ENCODE measurements at places on chromosomes 5 and 9.

- DNase-seq, result no peak
Observed at GRCh38 chr9:109967651-109968642, 187.9 kb downstream of the PALM2AKAP2 start.

DNA sequence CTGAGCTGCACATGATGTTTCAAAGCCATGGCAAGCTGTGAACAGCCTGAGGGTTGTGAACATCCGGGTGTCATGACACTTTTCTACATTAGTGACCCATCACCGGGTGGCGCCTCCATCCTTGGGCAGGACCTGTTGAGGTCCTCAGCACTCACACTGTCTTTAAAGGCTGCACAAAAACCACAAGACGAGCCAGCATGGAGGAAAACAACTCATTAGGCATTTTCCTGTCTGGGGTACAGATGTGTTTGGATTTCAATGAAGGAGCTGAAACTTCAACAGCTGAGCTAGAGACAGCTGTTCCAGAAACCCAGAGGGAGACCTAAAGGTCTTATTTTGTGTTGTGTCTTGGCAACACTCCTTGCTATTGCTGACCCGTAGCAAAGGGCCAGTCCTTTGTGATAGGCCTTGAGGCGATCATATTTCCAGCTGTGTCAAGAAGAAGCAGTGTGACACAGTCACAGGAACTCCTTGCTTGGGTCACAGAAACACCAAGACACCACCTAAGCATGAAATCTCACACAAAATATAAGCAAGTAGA lies 151.8 kb upstream of the VLDLR start:
- no peak for DNase-seq

GRCh38 chr9:120663380-120663779 lies 50.9 kb downstream of the MEGF9 start:
- DNase-seq, result no peak

DNA sequence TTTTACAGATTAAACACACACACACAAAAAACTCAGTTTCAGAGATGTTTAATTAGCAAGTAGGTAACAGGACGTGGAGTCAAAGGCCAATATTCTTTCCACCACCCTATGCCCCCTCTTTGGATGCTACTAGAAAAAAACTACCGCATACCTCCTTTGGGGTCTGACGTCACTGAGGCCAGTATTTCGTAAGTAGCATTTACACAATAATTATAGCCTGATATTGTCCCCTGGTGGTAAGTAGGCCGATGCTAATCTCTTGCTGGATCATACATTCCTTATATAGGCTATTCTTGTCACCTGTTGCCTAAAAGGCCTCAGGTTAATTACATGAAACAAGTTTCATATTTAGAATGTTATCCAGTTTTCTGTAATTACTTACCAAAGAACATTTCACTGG lies 21.0 kb upstream of the SMARCA2 start:
- DNase-seq, result no peak

- DNase-seq, result no peak
Observed at GRCh38 chr5:99675974-99676373, 747.2 kb upstream of the CHD1 start.

GRCh38 chr5:74956278-74956677 lies 90.1 kb upstream of the FAM169A start:
- DNase-seq, result no peak

GRCh38 chr5:138212828-138213160 lies 329 bp downstream of the CDC23 start:
- no peak for DNase-seq

DNA sequence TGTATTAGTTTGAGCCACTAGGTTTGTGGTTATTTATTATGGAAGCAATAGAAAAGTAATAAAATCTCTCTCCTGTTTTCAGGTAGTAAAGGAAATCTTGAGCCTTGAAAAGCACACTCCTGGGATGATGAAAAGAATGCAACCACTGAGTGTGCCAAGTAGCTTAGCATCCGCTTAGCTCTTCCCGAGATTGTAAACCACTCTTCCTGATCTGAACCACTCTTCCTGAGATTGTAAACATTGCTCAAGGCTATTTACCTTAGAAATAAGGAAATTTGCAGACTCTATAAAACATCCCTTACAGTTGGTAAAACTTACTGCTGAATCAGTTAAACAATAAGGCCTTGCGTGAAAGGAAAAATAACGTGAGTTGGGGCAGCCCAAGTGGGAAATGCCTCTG lies 17.4 kb upstream of the IL33 start:
- DNase-seq, result no peak

DNA sequence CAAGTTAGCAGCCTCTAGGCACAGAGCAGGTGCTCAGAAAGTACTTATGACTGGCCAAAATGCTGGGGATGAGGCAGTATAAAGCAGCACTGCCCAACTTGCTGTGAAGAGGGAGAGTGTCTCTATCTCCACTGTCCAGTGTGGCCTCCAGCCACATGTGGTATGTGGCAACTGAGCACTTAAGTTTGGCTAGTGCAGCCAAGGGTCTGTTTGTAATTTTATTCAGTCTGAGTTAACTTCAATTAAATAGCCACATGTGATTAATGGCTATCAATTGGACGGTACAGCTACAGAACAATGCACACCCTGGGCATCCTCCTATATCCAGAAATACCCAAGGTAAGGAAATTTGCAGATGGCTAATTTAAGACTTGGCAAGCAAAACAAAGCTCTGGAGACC lies 26.9 kb downstream of the ROR2 start:
- no peak for DNase-seq
